Parietal lobe (tissue), 2 donors: ENCODE measurements at places on chromosomes 5 and 9. TPM values are rescaled to one million over a fixed set of nuclear protein-coding genes. Genes with fewer than 3 reads are reported as not detected.

Gene SPARC
- 75.1 TPM for total RNA-seq

Gene PCAT7
- not detected for total RNA-seq

Gene PPP1R26
- 38.8 TPM for total RNA-seq

Gene SH3GL2
- total RNA-seq: 81.1 TPM

Gene UGCG
- 78.9 TPM for total RNA-seq

Gene BNIP1
- 13.8 TPM for total RNA-seq

Gene C9orf152
- total RNA-seq: not detected

Gene CCNJL
- total RNA-seq: 4.4 TPM

Gene TCF7
- 1.6 TPM for total RNA-seq

Gene CCIN
- total RNA-seq: not detected

Gene PLCXD3
- 9.1 TPM for total RNA-seq

Gene ECPAS
- 122 TPM for total RNA-seq
